Stimulated activated CD8-positive, alpha-beta memory T cell treated with anti-CD3 and anti-CD28 coated beads, Interleukin-4, amount 100 ng/mL, for 4 hours (primary cell): ENCODE measurements at places on chromosomes 16 and 17.

DNA sequence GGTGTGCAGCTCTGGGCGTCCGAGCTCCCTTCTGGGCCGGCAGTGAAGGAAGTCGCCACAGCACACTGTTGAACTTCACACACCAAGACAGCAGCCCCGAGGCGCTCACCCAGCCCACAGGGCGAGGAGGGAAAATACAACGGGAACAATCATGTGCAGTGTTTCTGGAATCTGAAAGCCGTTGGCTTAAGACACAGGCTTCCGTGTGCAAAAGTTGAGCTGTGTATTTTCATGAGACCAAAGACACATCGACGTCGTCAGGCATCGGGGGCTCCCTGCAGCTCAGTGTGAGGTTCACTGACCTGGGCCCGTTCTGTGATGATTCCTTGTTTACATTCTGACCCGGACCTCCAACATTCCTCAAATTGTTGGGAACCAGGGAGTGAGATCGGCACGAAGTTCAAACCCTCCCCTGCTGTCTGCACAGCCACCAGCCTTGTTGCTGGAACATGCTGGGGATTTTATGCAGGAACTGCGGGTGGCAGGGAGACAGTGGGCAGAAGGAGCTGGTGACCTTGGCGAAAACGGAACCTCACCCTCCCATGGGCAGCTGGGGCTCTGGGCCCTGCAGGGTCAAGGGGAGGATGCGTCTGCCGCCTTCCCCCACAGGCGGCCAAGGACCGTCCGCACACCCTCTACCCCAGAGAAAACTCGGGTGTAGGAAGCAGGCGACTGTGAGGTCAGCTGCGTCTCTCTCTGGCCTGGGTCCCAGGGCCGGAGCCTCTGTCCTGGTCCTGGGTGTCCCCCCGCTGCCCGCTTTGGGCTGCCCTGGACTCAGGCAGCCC, 72.2 kb downstream of the METRNL start:
- DNase-seq = no peak

- DNase-seq = no peak
These were observed 14.0 kb downstream of the NUPR1 start for GRCh38 chr16:28524681-28525171.

DNA sequence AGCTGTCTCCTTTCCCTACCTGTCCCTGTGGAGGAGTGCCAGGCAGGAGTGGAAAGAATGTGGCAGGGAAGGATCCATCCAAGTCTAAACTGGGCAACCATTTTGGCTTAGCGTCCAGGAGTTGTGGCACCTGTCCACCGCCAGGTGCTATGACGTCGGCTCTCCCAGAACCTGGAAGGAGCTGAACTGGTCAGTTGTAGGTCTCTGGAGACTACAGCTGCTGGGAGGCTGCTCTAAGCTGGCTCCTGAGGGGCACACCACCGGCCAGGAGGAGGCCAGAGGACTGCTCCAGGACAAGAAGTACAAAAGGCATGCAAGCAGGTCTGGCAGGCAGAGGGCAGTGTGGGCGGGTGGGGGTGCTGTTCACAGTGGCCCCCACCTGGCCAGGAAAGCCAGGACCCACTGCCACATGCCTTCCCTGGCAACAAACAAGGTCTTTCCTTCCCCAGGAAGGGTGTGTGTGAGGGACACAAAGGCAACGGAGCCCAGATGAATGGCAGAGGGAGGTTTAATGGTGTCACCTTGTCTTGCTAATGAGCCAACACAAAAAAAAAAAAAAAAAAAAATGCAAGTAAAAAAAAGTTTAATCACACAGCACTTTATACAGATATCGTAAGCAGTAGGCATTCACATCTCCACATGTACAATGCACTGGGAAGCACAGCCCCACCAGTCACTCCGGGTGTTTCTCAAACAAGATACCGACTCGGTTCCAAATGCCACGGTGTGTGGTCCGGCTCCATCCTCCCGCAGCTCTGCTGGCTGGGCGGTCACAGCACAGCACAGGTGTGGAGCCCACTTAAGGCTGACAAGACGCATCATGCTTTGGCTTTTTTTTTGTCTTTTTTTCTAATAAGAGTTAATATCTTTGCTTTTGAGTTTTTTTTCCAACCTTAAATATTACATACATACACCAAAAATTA, 4.8 kb downstream of the SPHK1 start:
- DNase-seq = no peak

DNA sequence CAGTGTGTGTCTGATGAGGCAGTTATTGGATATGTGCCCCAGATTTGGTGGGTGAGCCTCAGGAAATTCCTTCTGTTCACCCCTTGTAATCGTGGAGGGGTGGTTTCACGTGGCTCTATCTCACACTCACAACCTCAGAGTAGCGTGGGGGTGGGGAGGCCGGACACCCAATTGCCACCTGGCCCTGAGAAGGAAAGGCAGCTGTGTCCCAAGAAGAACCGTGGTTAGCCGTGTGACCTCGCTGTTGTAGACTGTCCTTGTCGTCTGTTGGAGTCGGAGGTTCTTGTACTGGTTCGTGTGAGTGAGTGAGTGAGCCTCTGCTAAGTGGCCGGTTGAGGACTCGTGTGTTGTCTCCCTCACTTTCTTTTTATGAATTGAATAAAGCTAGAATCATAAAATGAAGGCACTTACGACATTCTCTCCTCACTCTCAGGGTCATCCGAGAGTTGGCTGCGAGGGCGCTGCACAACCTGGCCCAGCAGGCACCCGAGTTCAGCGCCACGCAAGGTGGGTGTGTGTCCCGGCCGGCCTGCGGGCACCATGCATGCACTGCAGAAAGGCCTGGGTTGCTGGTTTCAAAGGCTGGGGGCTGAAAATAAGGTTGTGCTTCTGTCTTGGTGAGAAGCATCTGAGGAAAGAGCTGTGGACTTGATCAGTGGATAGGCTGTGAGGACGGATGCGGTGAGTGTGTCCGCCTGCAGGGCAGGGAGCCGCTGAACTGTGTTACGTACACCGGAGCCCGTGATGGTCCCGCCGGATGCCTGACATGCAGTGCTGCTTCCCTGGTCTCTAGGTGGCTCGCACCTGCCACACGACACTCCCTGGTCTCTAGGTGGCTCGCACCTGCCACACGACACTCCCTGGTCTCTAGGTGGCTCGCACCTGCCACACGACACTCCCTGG, 63.4 kb upstream of the ZNF750 start:
- no peak for DNase-seq

GRCh38 chr16:64417711-64418227, 704.1 kb downstream of the CDH11 start:
- no peak for DNase-seq
